ENCODE measurements at places on chromosomes 11 and 22.

GRCh38 chr11:122788781-122789535 lies 49.3 kb upstream of the CRTAM start:
- no peak for DNase-seq

DNA sequence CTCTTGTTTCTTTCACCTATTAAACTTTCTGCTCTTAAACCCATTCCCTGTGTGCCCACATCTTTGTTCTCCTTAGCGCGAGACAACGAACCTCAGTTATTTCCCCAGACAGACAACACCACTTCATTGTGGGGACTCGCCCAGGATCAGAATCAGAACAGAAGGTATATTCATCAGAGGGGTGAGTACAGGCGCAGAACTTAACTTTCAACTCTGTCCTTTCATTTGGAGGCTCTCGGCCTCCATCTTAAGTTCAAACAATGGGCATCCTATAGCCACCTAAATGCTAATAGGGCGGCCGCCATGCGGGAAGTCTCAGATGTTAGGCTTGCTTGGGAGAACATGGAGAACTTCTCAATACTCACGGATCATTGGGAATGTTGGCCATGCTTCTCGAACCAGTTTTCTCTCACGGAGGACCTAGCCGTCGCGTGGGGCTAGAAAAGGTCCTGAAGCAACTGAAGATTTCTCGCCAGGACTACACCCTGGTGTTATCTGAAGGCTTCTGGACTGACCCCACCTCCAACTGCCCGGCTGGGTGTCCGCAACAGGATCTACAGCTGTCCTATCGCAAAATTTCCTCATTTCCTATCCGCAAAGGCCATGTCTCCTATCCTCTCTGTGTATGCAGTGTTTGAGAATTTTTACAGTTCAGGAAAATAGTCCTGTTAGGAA lies 13.4 kb upstream of the HYLS1 start:
- DNase-seq, result no peak

DNA sequence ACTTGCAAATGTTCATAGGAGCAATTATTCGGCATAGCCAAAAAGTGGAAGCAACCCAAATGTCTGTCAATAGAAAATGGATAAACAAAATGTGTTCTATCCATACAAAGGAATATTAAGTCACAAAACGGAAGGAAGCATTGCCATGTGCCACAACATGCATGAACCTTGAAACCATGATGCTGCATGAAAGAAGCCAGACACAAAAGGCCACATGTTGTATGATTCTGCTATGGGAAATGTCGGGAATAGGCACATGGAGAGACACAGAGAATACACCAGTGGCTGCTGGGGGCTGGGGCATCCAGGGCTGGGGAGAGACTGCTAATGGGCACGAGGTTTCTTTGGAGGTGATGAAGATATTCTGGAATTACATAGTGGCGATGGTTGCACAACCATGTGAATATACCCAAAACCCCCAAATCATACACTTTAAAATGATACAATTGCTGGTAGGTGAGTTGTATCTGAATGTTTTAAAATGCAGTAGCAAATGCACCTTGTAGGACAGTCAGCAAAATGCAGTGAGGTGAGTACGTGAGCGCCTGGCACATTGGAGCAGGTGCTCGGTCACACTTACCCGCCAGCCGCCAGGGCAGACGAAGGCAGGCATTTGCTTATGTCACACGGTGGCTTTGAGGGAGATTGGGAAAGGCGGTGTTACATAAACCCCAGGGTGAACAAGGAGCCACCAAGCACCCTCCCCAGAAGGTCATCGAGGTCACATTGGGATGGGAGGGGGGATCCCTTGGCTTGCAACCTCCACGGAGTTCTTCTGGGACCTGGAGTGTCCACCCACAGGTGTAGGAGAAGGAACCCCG lies 6.3 kb upstream of the OSM start:
- no peak for DNase-seq

GRCh38 chr11:2305140-2305778 lies 3.4 kb downstream of the TSPAN32 start:
- DNase-seq, result peak; percentile 71

GRCh38 chr11:97570636-97571035 lies 1180.8 kb downstream of the JRKL start:
- DNase-seq, result no peak

GRCh38 chr22:35677460-35678187 lies 29.4 kb downstream of the APOL6 start:
- no peak for DNase-seq

GRCh38 chr11:76786016-76786415 lies 2.9 kb downstream of the TSKU start:
- no peak for DNase-seq

GRCh38 chr11:78748918-78749690 lies 174.4 kb upstream of the NARS2 start:
- DNase-seq, result no peak

DNA sequence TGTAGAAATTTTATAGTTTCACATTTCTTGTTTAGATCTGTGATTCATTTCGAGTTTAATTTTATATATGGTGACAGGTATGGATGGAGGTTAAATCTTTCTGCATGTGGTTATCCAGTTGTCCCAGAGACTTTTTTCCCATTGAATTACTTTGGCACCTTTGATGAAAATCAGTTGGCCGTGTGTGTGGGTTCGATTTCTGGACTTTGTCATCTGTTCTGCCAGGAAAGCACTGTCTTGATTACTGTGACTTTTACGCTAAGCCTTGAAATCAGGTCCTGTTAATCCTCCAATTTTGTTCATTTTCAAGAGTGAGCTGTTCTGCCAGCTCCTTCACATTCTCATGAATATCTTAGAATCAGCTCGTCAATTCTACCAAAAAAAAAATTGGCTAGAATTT lies 107.4 kb downstream of the KCNQ1 start:
- DNase-seq, result no peak

- no peak for DNase-seq
These were observed 21.7 kb upstream of the ARFGAP3 start for GRCh38 chr22:42878561-42879305.

- no peak for DNase-seq
These were observed 7.9 kb upstream of the C1QTNF6 start for GRCh38 chr22:37195921-37196320.

DNA sequence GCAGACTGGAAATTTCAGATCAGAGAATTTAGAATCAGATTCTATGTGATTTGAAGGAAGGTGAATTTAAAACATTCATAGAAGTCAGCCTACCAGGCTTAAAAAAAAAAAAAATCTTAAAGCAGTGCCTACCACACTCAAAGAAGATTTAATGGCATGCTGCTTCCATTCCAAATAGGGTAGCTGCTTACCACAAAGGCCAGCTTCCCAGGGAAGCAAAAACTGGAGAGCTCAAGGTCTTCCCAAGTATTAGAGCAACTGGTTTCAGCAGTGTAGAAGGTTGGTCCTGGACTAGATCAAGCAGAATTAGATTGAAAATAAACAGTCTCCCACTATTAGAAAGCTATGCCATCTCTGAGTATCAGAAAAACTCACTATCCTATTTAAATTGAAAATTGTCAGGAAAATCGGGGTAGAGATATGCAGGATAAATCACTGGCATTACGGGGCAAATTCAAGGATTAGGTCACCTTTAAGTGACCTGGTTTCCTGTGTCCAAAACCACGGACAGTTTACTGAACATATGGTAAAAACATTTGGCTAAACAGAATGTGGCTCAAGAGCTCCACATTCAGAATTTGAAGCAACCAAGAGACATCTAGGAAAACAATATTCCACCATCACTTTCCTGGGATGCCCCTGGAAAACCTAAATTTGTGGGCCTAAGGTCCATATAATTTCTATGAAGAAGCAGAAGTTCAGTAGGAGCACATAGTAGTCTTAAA lies 1.3 kb downstream of the C11orf42 start:
- DNase-seq, result no peak

GRCh38 chr11:44857490-44858090 lies 93.1 kb downstream of the TP53I11 start:
- DNase-seq, result no peak

DNA sequence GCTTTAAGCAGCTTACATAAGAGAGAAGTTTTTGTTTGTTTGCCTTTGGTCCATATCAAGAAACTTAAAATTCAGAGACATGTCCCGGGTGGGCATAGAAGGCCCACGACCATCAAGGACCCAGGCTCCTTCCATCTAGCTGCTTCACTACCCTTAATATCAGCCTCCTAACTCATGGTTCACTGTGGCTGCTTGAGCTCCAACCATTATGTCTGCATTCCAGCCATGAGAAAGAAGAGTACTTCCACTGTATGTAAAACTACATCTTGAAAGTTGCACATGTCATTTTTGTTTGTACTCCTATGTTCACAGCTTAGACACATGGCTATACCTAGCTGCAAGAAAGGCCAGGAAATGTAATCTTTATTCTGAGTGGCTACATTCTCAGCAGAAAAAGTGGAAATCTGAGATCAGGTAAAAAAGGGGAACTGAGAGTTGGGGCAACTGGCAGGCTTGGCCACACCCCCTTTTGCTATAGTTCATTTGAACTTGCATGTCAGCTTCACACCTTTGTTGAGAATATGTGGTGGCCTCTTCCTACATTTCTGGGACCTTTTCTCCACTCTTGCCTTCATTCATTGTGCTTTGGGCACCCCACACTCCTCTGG lies 81.3 kb upstream of the TP53I11 start:
- DNase-seq, result no peak

DNA sequence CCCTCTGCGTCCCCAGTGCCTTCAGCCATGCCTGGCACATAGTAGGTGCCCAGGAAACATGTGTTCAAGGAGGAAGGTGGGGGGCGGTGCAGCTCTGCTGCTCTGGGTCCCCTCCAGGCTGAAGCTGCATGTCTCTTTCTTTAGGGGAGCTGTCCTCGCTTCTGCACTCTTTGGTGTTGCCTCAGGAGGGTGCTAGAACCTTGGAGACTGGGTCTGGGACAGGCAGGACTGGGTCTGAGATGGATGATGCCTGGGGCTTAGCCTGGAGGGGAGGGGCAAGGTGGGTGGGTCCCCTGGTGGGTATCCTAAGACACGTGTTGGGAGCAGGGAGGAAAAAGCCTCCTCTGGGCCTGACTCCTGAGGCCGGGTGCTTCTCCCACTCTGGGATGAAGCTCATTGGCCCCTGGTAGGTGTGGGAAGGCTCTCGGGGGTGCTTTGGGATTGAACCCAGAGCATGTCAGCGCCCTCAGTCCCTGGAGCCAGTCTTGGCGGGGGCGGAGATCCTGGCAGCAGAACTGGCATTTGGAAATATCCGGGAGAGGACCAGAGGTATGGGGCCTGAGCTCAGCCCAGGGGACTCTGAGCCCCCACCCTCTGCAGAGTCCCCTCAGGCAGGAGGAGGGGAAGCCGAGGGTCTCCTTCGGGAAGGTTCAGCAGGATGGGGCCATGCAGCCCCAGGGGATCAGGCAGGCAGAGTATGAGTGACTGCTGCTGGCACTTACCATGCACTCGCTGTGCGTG lies 6.7 kb upstream of the GSTP1 start:
- no peak for DNase-seq

DNA sequence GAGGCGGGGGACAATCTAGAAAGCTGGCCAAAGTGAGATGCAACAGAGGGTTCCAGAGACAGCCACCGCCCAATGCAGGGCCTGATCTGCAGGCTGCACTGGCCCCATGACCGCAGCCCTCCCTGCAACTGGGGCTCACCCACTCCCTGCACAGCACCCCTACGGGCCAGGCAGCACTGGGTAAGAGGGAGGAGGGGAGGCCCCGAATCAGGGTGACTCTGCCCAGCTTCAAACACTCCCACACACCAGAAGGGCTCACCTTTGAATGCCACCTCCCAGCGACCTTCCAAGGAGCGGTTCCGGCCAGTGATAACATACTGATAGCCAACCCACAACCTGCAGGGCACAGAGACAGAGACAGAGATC lies 59.3 kb downstream of the DGCR2 start:
- DNase-seq, result no peak

DNA sequence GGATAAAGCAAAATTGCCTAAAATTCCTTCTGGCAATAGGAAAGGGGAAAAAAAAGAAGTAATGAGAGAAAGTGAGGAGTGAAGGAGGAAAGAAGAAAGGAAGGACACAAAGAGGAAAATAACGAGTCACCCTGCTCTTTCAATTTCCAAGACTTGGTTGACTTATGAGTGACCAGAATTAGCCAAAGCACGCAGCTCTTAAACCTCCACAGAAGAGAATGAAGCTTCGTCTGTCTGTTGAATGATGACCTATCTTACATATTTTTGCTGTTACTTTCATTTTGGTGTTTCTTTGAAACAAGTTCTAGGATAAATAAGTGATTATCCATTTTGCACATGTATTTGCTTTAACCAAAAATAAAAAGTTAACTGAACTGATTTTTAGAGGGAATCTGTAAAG lies 728 bp downstream of the MMP27 start:
- no peak for DNase-seq

- DNase-seq, result no peak
These were observed 89.6 kb downstream of the PHF21B start for GRCh38 chr22:44920183-44920582.

DNA sequence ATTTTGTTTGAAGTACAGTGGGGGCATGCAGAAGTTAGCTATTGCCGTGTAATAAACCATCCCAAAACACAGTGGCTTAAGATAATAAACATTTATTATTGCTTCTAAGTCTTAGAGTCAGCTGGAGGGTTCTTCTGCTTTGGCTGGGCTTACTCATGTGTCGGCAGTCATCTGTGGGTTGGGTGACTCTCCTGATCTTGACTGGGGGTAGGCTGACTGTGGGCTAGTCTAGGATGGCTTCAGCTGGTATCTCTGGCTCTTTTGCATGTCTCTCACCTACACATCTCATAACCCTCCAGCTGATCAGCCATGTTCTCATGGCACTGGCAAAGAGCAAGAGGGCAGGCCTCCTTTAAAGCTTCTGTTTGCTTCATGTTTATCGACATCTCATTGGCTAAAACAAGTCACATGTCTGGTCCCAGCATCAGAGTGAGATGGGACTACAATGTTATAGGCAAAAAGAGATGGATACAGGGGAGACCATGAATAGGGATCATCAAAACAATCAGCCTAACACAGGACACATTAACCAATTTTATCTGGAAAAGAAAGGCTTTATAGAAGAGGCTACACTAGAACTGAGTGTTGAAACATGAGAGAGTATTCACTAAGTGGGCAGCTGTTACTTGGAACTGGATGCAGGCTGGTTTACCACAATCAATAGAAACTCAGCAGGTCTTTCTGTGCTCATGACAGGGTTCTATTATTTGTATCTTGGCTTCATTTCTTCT lies 5.1 kb downstream of the LRRC51 start:
- no peak for DNase-seq

All from activated T-helper 1 cell treated with Interleukin-2 at 50 U/mL for 16 hours (primary cell).